Spinal cord (tissue), 10 donors: ENCODE measurements at places on chromosomes 1 and 21. TPM values are rescaled to one million over a fixed set of nuclear protein-coding genes. Genes with fewer than 3 reads are reported as not detected.
A peak's percentile ranks its signal among the peaks of the same experiment; 100 is the strongest.

Gene CACNA1E
- 53.7 TPM for total RNA-seq

Gene ATXN7L2
- total RNA-seq, result 1.6 TPM

Gene HDGF
- 197 TPM for total RNA-seq

Gene BCAN
- total RNA-seq, result 240 TPM

Gene ADORA1
- 3.1 TPM for total RNA-seq

Gene TMPRSS15
- total RNA-seq, result 0.61 TPM

Gene KCNC4
- total RNA-seq, result 17.3 TPM

Gene CATSPERE
- 3.1 TPM for total RNA-seq

Gene PLEKHN1
- total RNA-seq, result not detected

Gene PRAMEF33
- total RNA-seq, result not detected

Gene PTGFR
- total RNA-seq, result 28.9 TPM

Gene SPRR2B
- total RNA-seq, result not detected

GRCh38 chr21:42654179-42654912 lies 925 bp downstream of the PDE9A start:
- peak; percentile 89 for DNase-seq

DNA sequence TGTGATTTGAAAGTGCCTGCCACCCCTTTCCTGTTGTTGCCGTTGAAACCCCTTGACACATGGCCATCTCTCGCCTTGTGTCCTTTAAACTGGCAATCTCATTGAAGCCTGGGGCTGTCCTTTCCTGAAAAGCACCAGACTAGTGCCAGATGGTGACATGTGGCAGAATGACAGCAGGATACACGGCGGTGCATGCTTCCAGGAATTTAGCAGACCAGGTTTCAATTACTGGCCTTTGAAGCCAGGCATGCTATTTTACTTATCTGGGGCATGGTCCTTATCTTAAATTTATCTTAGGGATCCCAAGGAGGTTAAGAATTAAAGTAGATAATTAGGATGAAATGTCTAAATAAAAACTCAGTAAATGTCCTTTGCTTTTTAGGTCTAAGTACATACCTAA lies 15.2 kb downstream of the PLPPR4 start:
- DNase-seq, result peak; percentile 60

- no peak for DNase-seq
Measured at GRCh38 chr1:53957194-53957818, 11.2 kb downstream of the LRRC42 start.

DNA sequence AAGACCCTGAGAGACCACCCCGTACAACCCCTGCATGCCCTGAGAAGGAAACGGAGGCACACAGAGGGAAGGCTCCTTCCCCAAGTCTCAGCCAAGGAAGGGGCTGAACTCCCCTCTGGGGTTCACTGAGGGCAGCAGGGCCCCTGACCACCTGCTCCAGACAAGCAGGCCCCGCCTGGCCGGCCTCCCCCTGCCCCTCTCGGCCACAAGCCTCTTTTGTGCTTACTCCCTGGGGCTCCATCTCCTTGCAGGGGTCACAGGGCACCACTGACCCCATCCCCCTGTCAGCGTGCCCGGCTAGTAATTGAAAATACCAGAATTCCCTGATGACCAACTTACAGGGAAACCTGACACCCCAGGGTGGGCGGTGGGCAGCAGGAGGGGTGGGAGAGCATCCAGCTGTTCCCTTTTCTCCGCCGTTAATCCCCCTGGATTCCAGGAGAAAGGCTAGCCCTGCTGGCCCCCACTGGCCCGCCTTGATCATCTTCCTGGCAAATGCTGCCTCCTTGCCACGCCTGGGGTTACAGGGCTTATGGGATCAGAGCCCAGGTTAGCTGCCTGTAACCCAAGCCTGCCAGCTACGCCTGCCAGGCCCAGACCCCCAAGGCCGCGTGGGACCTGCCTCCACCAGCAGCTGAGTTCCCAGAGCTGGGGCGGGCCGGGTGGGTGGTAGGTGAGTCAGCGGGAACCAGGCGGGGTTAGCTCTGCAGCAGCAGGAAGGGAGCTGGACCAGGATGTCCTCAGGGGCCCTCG lies 96.1 kb downstream of the LACTBL1 start:
- no peak for DNase-seq

DNA sequence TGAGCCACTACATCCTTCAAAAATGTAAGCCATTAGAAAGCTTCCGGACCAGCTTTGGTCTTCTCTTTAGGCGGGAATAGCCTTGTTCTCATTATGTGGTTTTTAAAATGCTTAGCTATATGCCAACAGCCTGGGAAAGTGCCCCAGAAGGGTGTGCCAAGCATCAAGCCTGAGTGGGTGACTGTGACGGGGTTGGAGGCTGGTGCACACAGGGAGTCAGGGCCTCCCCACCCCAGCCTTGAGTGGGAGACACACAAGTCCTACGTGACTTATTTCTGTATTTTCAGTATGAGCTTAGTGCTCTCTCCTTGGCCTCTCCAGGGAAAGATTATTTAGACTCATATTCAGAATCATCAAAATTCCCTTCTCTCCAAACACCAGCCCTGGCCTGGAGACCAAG lies 9.8 kb downstream of the UBASH3A start:
- no peak for DNase-seq

- DNase-seq, result no peak
Measured at GRCh38 chr1:228863776-228864175, 128.5 kb downstream of the RHOU start.

DNA sequence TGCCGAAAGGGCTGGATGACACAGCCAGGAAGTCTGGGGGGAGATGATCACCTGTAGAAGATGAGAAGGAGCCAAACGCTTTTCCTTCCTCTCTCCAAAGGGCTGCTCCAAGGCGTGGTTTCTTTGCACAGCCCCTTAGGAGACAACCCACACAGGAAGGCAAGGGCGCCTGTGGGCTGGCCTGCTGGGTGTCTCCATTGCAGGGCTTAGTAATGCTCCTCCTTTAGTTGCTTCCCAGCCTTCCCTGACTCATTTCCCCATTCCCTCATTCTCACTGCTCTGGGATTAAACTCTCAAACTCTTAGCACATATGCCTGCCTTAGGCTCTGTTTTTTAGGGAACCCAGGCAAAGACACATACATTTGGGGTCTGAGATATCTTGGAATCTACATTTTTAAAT lies 1.7 kb upstream of the CLCA1 start:
- DNase-seq, result no peak

DNA sequence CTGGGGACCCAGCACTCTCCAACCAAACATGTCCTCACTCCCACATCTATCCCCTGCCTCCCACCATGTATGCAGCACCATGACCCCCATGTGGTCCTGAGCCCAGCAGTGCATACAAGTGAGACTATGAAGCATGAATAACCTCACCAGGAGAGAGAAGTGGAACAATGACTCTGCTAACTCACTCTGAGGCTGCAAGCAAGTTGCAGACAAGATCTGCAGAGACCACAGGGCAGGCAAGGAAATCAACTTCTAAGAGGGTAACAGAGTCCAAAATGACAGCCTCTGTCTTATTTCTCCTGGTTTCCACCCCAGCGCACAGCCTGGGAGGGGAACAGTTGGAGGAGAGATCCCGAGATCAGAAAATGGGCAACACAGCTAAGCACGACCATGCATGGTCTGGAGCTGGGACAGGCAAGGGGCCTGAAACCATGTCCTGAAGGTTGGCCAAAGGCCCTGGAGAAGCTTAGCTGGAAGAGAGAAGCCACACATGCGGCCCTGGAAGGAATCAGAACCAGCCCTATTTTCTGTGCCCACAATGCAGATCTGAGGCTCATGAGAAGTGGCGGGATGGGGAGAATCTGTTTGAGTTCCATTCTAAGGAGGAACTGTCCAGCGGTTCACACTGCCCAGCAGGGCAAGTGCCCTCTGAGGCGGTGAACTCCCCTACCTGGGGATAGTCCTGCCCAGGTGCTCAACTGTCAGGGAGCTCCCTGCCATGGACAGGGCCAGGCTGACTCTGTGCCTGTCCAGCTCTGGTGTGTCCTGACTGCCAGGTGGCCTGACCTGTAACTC lies 12.5 kb upstream of the REN start:
- DNase-seq, result no peak

GRCh38 chr1:236950365-236950764 lies 53.9 kb downstream of the MT1HL1 start:
- no peak for DNase-seq

DNA sequence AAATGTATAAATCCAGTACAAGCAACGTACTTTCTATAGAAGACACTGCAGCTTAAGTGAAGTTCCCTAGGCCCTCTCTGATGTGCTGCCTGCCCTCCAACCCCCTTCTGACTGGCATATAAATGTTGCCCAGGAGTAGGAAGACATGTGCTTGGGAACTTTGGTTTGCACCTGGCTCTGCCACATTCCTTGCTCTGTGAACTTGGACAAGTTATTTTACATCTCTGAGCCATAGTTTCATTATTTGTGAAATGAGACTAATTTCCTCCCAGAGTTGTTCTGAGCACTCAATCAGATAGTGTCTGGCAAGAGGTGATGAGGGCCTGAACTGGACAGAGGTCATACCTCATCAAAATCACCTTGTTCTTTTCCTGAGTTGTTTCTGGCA lies 3.5 kb upstream of the PHC2 start:
- no peak for DNase-seq

- no peak for DNase-seq
Measured at GRCh38 chr1:44547837-44548236, 126.4 kb downstream of the TMEM53 start.

GRCh38 chr1:27523337-27524020 lies 33.5 kb upstream of the WASF2 start:
- DNase-seq, result no peak

DNA sequence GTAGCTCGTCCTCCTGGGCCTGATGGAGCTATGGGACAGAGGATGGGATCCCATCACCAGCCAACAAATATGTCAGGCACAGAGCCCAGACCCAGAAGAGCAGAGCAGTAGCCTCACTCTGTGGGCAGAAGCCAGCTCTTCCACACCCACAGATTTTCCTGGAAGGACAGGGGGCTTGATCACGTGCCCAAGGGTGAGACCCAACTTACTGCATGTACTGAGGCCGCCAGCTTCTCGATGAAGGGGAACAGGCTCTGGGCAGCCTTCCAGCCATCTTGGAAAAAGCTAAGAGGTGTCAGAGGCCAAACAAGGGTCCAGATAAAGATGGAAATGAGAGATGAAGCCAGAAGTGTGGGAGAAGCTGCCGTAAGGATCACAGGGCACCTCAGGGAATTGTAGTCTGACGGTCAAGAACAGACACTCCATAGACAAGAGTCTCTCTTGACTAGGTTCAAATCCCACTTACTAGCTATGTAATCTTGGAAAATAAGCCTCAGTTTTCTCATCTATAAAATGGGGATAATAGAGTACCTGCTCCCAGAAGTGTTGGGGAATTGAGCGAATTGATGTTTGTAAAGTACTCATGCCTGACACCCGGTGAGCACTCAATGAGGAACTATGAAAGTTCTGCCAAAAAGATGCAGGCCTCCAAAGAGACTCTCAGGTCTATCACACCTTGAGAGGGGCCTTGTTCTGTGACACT lies 17.0 kb upstream of the TCEA3 start:
- no peak for DNase-seq

DNA sequence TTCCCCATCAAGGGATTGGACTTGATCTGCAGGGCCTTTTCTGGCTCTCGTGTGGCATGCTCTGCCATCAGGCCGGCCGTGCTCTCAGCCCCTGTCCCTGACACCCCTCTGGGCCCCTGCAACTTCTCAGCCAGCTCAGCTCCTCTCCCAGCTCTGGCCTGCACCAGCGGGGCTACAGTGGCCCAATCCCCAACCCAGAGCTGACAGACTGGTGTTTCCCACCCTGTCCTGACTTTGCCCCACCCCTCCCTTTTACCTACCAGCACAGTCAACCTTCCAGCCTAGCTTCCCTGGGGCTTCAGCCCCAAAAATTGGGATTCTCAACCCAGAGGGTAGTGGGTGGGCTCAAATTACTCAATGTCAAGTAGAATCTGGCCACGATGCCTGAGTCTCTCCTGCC lies 149.3 kb downstream of the SYF2 start:
- DNase-seq, result no peak

- no peak for DNase-seq
Measured at GRCh38 chr1:40748841-40749718, 34.5 kb upstream of the KCNQ4 start.

GRCh38 chr1:29786195-29786594 lies 549.9 kb downstream of the PTPRU start:
- no peak for DNase-seq

DNA sequence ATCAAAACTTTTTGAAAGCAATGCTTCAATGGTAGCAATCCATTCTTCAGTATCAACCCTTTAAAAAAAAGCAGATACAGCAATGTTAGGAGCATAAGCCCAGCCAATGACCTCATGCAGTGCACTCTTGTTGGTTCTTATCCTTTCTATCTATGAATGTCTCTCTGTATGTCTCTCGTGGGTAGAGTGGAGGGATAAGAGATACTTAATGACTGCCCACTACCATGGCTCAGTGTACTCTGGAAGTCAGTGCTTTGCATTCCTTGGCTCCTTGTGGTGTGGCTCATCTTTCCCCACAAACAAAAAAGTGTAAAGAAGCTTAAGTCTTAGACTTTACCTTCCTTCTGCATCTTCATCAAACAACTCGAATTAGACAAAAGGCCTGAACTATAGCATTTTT lies 50.3 kb downstream of the PCSK9 start:
- no peak for DNase-seq

DNA sequence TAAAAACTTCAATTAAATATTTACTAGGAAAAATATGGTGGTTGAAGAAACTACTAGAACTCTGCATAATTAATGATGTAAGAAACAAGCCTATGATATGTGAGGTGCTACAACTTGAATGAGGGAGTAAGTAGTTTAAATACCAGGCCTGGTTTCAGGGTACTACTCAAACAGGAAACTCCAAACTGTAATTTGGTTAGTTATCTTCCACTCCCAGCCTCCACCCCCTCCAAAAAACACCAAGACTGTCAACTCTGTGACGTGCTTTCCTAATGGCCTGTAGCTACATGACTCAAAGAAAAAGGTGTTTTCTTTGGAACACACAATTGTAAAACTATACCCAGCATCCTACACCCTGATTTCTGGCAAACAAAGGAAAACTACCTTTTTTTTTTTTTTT lies 55.9 kb upstream of the RCC1 start:
- DNase-seq, result no peak

- no peak for DNase-seq
Measured at GRCh38 chr1:175363031-175363430, 170.5 kb upstream of the KIAA0040 start.

GRCh38 chr1:155982106-155982505 lies 3.8 kb upstream of the ARHGEF2 start:
- no peak for DNase-seq

DNA sequence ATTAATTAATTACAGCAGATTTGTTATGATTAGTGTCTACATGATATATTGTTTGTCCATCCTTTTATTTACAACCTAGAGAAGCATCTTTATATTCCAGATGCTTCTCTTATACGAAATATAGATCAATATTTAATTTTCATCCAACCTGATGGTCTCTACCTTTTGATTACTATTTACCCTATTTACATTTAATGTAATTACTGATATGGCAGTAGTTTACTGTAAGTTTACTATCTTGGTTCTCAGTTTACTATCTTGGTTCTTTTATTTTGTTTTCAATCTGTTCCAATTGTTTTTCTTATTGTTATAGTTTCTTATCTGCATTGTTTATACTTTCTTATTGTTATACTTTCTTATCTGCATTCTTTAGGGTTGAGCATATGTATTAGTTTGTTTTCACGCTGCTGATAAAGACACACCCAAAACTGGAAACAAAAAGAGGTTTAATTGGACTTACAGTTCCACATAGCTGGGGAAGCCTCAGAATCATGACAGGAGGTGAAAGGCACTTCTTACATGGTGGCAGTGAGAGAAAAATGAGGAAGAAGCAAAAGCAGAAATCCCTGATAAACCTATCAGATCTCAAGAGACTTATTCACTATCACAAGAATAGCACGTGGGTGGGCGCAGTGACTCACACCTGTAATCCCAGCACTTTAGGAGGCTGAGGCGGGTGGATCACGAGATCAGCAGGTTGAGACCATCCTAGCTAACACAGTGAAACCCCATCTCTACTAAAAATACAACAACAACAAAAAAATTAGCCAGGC lies 28.9 kb downstream of the FAF1 start:
- DNase-seq, result no peak
